CD4-positive, alpha-beta T cell treated with Interferon alpha-2 for 1 hour (primary cell): ENCODE measurements at places on chromosomes 16 and 17.

DNA sequence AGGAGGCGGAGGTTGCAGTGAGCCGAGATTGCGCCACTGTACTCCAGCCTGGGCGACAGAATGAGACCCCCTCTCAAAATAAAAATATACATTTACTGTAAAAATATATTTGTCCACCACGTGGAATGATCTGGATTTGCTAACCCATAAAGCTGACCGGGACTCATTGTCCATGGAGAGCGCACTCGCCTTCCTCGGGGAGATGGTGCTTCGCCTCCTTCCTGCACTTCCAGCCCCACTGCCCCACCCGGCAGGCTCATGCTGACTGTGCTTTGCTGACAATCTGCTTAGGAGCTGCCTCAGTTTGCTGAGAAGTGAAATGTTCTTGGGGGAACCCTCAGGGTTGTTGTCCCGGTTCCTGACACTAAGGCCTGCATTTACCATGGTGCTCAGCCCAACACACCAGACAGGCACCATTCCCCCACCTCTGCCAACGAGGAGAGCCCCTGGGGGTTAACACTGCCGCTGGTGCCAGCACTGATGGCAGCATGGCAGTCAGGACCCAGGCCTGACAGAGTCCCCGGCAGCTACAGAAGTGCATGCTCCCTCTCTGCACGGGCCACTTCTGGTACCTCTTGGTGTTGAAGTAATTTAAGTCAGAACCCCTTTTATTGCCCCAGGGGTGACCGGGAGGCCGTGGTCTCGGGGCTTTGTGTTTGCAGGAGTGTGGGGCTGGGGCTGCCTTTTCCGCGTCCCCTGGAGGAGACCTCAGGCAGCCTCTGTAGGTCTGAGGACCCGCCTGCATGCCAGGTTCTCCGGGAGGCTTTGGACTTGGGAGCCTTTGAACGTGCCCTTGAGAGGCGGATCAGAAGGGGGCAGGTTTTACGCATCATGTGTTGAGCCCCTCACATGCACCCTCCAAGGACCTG lies 2.5 kb downstream of the NUBP2 start:
- DNase-seq = no peak

DNA sequence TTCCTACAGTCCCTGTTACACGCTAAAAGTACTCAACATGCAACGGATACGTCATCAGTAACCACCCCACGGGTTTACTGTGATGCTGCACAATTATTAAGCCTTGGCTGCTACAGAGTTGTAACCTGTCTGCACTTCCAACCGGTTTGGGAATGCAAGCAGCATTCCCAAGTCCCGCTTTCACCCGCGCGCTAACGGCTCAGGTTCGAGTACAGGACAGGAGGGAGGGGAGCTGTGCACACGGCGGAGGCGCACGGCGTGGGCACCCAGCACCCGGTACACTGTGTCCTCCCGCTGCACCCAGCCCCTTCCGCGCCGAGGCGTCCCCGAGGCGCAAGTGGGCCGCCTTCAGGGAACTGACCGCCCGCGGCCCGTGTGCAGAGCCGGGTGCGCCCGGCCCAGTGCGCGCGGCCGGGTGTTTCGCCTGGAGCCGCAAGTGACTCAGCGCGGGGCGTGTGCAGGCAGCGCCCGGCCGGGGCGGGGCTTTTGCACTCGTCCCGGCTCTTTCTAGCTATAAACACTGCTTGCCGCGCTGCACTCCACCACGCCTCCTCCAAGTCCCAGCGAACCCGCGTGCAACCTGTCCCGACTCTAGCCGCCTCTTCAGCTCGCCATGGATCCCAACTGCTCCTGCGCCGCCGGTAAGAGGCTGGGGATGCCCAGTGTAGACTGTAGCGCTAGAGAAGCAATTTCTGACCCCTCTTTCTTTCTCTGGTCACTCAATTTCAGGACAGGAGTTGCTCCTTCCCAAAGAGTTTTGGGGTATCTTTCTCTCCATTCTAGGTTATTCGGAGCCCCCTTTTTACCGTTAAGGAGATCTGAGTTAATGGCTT lies at the start of gene MT2A:
TSS of gene MT2A (plus strand) at position 542 of the 833 bp plus-strand sequence. CDS start at position 614, 72 bp downstream.
- peak; percentile 88 for DNase-seq

GRCh38 chr17:77847221-77848085 lies 111.0 kb upstream of the TNRC6C start:
- no peak for DNase-seq

- DNase-seq = no peak
Observed at GRCh38 chr16:30691907-30692306, 7.1 kb upstream of the SRCAP start.

- DNase-seq = no peak
Observed at GRCh38 chr16:49602201-49602975, 228.8 kb downstream of the C16orf78 start.

DNA sequence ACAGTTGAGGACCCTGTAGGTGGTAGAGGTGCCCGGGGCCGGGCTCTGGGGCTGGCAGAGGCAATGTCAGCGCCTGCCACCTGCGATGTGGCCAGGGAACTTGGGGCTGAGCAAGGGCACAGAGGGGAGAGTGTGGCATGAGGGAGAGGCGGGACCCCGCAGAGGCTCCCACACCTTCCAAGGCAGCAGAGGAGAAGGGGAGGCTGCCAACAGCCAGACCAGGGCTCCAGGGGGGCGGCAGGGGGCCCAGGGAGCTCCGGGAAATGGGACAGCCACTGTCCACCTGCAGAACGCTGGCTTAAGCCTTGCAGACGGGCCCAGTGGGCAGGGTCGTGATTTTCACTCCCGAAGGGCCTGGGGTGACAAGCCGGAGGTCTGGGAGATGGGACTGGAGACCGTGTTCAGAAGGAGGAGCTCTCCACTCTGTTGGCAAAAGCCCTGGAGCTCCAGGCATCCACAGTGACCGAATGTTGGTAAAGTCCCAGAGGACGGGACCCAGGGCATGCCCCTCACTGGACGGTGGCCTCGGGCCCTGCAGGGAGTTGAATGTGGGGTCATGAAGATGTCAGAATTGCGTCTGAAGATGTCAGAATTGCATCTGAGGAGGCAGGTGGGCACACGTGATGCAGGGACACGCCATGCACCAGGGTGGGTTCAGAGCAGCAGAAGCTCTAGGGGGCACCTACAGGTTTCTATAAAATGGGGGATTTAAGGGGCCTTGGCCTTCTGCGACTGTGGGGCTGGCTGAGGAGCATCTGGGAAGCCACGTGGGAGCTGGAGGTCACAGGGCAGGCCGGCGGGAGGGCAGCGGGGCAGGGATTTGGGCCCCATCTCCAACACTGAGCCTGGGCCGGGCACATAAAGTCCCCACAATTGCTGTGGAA lies 18.6 kb downstream of the CD7 start:
- no peak for DNase-seq

DNA sequence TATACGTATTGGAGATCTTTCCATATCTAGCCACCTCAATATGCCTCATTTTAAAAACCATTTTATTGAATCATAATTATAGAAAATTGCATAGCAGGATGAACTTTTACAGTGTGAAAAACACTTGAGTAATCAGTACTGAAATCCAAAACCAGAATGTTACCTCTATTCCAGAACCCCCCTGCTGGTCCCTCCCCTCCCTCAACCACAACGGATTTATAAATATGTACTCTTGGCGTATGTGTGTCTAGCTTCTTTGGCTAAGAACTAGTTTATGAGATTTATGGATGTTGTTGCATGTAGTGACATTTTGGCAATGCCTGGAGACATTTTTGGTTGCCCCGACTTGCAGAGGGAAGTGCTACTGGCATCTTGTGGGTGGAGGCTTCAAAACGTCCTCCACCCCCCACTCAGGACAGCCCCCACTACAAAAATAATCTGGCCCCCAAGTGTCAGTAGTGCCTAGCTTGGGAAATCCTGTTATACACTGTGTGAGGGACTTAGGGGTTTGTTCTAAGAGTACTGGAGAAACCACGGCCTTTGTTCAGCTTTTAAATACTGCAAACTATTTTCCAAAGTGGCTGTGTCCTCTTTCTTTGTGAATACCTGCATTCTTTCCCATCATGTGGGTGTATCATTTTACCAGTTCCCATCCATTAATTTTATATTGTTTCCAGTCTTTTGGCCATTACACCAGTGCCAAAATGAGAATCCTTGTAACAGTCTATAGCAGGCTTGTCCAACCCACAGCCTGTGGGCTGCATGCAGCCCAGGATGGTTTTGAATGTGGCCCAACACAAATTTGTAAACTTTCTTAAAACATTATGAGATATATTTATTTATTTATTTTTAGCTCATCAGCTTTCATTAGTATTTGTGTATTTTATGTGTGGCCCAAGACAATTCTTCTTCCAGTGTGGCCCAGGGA lies 23.7 kb downstream of the ITPRIPL2 start:
- DNase-seq = no peak

GRCh38 chr17:27499451-27500265 lies 43.4 kb downstream of the KSR1 start:
- no peak for DNase-seq

GRCh38 chr17:30996486-30996885 lies 25.6 kb downstream of the RNF135 start:
- DNase-seq = no peak

GRCh38 chr17:52170963-52171572 lies 12.6 kb upstream of the CA10 start:
- DNase-seq = no peak

GRCh38 chr16:2337431-2338296 lies 2.9 kb downstream of the ABCA3 start:
- DNase-seq = no peak

GRCh38 chr16:66475232-66475631 lies 48.1 kb downstream of the BEAN1 start:
- no peak for DNase-seq

DNA sequence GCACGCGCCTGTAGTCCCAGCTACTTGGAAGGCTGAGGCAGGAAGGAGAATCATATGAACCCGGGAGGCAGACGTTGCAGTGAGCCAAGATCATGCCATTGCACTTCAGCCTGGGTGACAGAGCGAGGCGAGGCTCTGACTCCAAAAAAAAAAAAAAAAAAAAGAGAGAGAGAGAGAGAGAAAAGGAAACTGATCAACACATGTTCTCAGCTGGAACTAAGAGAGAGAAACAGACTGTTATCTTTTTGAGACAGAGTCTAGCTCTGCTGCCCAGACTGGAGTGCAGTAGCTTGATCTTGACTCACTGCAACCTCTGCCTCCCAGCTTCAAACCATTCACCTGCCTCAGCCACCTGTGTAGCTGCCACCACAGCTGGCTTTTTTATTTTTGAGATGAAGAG lies 60.4 kb downstream of the STH start:
- DNase-seq = no peak

DNA sequence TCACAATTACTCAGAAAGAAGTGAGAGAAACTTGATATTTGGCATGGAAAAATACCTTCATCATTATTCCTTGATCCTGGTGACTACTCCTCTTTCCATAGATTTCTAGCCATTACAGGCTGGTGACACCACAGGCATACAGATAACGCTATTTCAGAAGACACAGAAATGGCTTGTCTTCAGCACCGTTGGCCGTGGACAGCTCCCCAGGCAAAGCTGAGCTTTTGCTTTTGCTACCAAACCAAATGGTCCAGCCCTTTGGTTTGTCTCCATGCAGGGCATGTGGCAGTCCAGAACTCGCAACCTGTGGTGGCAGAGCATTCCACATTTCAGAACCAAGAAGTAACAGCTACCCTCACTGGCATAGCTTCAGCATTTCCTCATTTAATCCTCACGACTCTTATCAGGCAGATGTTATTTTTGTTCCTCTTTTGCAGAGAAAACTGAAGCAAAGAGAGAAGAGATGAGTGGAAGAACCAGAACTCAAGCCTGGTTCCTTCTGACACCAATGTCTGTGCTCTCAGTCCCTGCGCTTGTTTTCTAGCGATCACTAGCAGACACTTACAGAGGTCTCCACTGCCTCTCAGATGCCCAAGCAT lies 55.5 kb downstream of the HS3ST4 start:
- DNase-seq = no peak

DNA sequence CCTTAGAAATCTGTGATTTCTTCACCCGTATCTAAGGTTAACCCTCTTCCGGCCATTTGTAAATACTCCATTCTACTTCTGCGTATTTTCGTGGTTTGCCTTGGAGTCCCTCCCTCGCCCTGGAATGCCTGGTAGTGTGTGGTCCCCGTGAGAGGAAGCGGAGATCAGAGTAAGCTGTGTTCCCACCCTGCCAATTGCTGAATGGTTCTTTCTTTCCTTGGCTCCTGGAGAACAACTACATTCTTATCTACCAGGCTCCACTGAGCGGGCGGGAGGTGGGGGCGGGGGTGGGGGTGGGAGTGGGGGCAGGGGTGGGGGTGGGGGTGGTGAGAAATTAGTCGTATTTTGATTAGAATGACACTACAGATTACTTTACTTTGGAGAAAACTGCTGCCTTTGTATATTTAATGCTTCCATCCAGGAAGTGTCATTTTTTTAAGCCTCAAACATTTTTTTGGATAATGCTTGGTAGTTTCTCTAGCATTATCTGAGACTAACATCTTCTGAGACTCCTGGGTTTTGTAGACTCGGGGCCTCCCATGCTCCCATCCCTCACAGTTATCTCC lies 20.9 kb upstream of the FASN start:
- DNase-seq = no peak

- DNase-seq = no peak
Observed at GRCh38 chr17:6323626-6324356, 111.1 kb downstream of the AIPL1 start.

- no peak for DNase-seq
Observed at GRCh38 chr16:70304892-70305448, 6.0 kb downstream of the DDX19B start.

GRCh38 chr17:49456183-49456965 lies 38.7 kb upstream of the NGFR start:
- DNase-seq = no peak

GRCh38 chr16:46775214-46775613 lies 27.1 kb upstream of the MYLK3 start:
- no peak for DNase-seq

DNA sequence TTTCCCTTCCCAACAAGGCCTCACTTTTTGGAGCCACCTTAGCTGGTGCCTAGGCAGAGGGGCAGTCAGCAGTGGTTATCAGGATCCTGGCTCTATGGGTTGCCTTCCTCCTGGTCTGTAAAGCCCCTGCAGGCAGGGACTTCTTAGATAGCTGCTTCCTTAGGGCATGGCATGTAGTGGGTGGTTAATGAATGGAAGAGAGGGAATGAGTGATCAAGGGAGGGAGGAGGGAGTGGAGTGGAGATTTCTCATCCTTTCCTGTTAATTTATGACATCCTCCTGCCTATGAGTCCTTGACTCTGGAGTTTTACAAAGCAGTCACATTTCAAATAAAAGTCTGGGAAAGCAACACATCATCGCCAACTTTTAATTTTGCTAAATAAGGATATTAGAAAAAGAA lies 40.7 kb downstream of the SNX20 start:
- no peak for DNase-seq

DNA sequence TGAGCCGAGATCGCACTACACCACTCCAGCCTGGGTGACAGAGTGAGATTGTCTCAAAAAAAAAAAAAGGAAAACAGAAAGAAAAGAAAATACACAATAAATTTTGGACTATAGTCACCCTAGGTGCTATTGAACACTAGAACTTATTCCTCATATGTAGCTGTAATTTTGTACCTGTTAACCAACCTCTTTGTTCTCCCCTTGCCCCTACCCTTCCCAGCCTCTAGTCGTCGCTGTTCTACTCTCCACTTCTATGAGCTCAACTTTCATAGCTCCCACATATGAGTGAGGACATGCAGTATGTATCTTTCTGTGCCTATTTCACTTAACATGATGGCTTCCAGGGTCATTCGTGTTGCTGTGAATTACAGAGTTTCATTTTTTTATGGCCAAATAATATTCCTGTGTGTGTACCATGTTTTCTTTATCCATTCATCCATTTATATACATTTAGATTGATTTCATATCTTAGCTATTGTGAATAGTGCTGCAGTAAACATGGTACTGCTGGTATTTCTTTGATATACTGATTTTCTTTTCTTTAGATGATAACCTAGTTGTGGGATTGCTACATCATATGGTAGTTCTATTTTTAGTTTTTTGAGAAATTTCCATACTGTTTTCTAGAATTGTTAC lies 28.3 kb downstream of the VPS35L start:
- DNase-seq = peak; percentile 55

GRCh38 chr17:81031566-81032550 lies 3.1 kb upstream of the BAIAP2 start:
- DNase-seq = no peak
